ENCODE measurements at places on chromosomes 16 and 17.

DNA sequence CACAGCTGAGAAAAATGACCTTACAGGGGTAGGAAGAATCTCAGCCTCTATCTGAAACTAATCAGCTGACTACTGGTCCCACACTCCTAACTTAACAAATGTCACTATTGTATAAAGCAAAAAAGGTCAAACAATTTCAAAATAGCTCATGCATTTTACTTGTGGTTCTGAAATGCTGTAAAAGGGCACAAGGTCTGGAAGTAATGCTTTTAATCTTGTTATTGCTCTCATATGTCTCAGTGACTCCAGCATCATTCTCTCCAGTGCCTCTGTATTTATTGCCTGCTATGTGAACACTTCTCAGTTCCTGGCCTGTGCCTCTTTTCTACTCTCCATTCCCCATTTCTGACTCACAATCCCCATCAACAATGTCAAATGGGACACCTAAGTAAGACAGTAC, 937.7 kb downstream of the CDH11 start:
- DNase-seq, result no peak

DNA sequence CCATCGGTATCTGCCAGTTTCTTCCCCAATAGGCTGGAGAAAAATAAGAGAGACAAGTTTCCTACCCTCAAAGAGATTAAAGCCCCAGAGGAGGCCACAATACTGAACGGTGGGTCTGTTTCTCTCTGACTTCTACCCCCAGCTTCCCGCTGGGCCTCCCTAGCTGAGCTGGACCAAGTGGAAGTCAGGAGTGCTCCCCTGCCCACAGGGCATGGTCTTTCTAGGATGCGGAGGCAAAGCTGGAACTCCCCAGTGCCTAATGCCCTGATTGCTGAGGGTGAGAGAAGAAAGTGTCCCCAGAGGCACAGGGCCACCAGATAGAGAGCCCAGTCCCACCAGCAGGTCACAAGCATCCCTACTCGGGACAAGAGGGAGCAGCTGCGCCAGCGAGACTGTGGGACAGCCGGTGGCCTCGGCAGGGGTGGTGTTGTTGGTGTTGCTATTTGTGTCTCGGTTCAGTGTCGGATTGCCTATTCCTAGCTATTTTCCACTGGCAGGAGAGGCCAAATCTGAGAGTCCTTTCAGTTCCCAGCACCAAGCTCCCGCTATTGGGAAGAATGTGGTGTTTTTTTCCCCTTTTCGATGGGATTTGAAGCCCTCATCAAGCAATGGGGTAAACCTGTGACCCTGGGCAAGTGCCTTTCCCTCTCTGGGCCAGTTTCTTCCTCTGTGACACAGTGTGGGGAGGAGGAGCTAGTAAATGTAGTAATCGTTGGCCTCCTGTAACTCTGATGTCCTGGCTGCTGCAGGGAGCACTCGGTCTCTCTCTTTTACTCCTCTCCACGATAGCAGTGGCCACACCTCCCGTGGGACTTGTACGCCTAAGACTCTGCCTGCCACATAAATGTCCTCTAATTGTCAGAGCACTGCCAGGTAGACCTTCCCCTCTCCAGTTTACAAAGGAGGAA, 22.5 kb upstream of the TBX2 start:
- no peak for DNase-seq

GRCh38 chr17:32773856-32774694, 102.8 kb downstream of the MYO1D start:
- no peak for DNase-seq

- DNase-seq, result no peak
These were observed 33.2 kb downstream of the MAP2K6 start for GRCh38 chr17:69447726-69448125.

DNA sequence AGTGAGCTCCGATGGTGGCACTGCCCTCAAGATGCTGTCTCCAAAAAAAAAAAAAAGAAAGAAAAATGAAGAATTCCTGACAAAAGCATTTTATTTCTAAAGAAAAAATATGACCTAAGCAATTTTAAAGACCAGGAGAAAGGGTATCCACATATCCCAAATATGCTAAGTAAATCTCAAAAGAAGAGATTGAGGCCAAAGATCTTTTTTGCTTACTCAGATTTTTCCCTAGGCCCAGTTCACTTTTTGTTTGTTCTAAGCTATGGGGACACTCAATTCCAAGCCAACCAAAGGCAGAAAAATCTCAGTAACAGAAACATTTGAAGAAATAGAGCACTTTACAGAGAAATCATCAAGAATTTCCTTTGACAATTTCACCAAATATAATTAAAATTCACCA, 150.8 kb downstream of the SOX9 start:
- no peak for DNase-seq

DNA sequence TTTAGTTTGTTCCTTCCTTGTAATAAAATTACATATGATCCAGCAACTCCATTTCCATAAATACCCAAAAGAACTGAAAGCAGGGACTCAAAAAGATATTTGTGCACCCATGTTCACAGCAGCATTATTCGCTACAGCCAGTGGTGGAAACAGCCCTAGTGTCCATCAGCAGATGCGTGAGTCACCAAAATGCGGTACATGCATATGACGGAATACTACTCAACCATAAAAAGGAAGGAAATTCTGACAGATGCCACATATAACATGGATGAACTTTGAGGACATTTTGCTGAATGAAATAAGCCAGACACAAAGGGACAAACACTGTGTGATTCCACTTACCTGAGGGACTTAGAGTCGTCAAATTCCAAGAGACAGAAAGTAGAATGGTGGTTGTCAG, 9.1 kb upstream of the SLC47A2 start:
- DNase-seq, result no peak

DNA sequence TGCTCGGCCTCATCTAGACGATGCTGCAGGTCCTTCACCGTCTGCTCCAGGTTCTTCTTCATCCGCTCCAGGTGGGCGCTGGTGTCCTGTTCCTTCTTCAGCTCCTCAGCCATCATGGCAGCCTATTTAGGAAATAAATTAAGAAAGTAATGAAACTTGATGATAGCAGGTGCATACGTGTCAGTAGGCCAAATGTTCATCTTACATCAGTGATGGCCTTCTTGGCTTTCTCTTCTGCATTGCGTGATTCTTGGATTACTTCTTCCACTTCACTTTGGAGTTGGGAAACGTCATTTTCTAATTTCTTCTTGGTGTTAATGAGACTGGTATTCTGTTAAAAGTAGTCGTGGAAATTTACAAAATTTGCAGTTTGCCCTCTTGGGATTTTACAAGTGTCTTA, 20.1 kb upstream of the MYH13 start:
- DNase-seq, result no peak

GRCh38 chr16:67979955-67980678, at the start of gene DPEP3:
TSS of gene DPEP3 (minus strand) at chr16:67980499. CDS start at chr16:67980380, 119 bp downstream.
- DNase-seq, result no peak

DNA sequence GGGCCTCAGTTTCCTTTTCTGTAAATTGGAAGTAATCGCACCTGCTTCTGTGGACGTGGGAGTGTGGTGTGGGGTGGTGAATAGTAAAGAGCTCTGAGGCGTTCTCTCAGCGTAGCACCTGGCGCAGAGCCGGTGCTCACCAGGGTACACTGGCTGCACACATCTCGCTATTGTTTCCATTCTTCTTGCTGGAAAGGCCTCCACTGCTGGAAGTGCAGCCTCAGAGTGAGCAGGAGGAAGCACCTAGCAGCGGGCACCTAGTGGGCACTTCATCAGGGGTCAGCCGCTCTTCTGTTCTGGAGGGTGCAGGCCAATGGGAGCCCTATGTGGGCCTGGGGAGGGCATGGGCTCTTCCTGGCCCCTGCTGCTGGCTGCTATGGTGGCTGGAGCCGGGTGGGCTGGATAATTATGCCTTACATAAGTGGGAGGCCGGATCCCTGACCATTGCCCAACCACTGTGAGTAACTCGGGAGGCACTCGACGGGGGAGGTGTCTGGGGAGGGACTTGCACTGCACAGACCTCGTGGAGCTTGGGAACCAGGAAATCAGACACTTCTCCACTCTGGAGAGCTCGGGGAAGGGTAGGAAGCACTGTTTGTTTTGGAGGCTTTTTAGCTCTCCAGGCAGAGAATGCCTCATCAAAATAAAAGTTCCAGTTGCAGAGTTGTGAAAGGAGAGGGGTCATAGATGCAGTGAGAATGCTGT, 1.7 kb downstream of the MAP2K3 start:
- peak; percentile 95 for DNase-seq

DNA sequence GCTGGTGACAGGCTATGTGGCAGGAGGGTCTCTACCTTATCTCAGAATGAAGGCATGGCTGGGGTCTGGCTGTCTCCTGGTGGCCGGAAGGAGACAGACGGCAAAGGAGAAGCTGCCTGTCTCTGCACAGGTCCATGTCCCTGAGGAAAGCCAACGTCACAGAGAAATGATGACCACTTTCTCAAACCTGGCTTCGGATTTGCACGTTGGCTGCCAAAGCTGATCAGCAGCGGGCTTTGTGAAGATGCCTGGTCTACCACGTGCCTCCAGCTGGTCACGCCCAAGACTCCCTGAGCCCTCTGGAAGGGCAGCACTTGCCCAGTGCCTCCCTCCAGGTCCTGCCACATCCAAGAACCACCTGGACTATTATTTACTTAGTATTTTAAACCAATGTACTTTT, 8.4 kb downstream of the DEXI start:
- no peak for DNase-seq

DNA sequence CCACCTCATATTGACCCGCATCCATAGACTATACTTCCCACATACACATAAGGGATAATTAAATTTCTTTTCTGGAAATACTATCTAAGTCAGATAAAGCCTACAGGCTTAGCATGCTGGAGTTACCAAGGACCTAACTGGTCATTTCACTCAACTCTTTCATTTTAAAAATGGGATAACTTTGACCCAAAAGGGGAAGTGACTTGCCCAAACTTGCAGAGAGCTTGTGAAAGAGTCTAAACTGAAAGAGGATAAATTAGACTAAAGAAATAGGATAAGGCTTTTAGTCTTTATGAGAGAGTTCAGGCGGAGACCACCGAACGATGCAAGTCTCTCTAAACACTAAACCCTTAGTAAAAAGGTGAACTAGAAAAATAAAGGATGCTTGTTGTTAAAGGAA, 3.9 kb upstream of the KRT33A start:
- DNase-seq, result no peak

GRCh38 chr17:38563362-38564253, 42.1 kb downstream of the SRCIN1 start:
- DNase-seq, result no peak

DNA sequence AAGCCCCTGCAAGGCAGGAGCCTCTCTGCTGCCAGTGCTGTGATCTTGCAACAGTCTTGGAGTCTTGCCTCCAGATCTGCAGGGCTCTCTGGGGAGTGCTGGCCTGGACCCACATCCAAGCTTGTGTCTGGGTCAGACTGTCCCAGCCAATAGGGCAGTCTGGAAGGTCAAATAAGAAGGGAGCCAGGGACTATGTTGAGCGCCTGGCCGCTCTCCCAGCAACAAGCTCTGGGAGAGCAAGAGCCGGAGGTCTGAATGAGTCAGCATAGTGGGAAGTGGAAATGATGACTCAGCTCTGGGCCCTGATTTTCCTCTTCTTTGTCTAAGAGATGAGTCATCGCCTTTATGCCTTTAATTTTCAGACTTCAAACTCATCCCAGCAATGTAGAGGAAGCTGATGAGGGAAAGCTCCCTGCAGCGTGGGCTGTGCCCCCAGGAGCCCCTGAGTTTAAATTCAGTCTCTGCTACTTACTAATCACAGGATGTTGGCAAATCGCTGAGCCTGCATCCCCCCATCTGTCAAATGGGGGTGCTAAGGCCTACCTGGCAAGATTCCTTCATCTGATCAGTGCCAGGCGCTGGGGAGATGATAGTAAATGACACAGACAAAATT, 43.6 kb upstream of the HAPSTR1 start:
- peak; percentile 79 for DNase-seq

DNA sequence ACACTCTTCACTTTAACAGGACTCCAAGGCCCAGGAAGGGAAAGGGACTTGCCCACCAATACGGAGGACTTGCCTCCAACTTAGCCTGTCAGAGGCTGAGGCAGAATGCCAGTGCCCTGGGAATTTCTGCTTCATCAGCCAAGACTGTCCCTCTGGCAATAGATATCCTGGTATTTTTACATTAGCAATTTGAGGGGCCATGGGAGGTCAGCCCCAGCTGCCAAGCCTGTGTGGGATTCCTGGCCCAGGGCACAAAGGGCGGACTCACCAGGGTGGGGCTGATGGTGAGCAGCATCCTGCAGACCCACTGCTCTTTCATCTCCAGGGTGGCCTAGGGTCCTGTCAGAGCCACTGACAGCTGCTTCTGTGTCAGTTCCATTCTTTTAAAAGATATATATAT, 78.3 kb upstream of the CIBAR2 start:
- DNase-seq, result no peak

DNA sequence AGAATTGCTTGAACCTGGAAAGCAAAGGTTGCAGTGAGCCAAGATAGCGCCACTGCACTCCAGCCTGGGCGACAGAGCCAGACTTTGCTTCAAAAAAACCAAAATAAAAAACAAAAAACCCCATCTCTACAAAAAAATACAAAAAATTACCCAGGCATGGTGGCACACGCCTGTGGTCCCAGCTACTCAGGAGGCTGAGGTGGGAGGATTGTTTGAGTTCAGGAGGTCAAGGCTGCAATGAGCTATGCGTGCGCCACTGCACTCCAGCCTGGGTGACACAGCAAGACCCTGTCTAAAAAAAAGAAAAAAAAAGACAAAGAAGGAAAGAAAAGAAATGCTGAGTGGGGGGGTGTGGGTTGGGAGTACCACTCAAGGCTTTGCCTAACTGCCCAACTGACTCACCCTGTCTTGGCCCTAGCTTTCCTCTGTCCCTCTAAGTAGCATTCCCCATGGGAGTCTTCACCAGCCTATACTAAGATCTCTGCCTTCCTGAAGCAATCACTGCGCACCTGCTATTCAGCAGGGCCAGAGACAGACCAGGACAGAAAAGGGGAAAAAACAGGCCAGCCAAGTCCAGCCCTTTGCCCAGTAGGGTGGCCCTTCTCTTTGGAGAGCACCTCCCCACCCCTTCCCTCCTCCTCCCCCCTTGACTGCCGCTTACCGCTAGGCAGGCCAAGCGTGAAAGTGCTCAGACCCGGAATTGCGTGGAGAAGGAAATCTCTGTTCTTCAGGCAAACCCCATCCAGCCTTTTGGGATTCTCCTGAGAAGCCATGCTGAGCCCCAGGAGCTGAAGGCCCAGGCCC, 45.8 kb downstream of the RTN4RL1 start:
- DNase-seq, result no peak

DNA sequence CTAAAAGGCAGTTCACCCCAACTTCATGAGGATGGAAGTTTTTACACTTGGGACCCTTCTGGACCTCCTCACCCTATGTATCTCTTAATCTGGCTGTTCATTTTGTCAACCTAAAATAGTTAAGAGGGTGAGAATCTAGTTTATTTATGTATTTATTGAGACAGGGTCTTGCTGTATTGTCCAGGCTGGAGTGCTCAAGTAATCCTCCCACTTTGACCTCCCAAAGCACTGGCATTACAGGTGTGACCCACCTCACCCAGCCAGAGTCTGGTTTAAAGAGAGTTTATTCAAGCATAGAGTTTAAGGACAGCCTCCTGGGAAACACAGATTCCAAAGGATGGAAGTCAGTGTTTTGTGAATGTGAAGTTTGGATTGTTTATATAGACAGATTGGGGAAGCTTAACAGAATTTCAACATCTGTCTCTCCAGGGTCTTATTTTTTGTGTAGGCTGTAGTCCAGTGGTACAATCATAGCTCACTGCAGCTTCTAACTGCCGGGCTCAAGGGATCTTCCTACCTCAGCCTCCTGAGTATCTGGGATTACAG, 8.0 kb upstream of the APPBP2 start:
- DNase-seq, result no peak

GRCh38 chr17:46983782-46984181, 4.7 kb upstream of the RPRML start:
- DNase-seq, result no peak

GRCh38 chr17:73476890-73477350, 165.1 kb upstream of the CDC42EP4 start:
- DNase-seq, result no peak
